ENCODE measurements at places on chromosomes 5 and 9. TPM values are rescaled to one million over a fixed set of nuclear protein-coding genes. Genes with fewer than 3 reads are reported as not detected.

- DNase-seq: no peak
These were observed 36.7 kb upstream of the TIFAB start for GRCh38 chr5:135488727-135489465.

DNA sequence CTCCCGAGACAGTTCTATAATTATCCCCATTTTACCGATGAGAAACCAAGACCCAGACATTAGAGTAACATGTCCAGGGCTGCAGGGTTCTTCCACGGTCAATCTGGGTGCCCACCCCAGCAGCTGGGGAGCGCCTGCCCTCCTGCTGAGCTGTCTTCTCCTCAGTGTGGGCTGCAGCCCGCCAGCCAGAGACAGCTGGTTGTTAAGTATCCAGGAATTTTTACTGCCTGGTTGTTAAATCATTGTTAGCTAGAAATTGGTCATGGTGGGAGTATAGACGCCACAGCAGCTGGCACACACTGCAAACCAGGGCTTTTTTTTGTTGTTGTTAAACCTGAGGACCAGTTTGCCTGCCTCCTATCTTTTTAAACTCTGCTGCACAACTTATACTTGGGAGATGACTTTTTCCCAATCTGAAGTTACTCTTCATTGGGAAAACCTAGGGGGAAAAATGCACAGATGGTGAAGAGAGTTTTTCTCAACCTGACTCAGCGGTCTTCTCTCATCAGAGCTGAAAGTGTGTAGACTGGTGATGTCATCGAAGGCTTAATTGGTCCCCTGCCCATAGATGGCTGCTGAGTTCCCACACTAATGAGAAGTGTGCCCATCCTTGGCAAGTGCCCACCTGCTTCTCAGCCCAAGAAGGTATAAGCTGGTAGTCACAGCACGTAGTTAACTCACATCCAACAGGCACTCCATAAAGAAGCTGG, 208.6 kb downstream of the DRD1 start:
- DNase-seq: no peak

DNA sequence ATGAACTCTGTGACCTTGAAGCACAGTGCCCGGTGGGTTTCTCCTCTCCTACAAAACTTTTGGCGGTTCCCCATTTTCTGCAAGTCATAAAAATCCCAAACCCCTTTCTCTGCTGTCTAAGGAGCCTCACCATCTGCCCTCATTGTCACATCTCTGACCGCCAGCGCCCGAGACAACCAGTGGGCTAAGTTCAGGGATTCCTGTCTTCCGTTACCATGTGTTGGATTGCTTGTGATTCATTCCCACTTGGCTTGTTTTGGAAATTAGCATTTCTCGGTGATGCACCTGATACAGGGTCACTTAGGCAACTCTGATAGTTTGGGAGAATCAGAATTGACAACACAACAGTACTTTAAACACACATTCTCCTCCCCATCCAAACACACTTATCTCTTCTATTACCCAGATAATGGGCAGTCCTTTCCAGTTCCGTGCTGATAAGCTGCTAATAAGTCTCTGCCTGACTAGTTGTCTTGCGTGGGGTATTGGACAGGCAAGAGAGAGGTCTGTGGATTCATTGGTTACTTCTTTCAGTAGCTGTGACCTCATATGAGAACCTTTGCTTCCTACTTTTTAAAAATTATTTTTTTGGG, 70.0 kb upstream of the KLF4 start:
- DNase-seq: no peak

The SLC34A1 gene
- 190 TPM for polyA plus RNA-seq

GRCh38 chr5:80231243-80231642, 24.6 kb downstream of the SERINC5 start:
- no peak for DNase-seq

DNA sequence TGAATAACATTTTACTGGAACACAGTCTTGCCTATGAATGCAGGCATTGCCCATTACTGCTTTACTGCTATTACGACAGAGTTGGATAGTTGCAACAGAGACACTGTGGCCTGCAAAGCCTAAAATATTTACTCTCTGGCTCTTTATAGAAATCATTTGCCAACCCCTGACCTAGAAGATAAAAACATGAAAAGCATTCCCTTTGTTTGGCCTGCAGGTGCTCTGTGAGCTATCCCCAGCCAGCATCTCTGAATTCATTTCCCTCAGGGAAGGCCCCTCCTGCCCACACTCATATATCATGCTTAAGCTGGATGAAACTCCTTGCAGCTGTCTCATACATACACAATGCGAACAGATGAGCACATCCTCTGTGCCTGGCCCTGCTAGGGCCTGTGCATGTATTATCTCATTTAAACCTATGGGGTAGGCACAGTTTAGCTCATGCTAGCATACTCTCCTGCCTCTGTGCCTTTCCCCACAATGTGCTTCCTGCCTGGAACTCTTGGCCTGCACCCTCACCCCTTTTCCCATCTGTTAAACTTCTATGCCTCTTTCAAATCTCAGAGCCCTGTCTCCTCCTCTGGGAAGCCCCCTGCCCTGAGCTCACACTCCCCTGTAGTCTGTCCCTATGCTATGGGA, 193.1 kb downstream of the PAX5 start:
- no peak for DNase-seq

DNA sequence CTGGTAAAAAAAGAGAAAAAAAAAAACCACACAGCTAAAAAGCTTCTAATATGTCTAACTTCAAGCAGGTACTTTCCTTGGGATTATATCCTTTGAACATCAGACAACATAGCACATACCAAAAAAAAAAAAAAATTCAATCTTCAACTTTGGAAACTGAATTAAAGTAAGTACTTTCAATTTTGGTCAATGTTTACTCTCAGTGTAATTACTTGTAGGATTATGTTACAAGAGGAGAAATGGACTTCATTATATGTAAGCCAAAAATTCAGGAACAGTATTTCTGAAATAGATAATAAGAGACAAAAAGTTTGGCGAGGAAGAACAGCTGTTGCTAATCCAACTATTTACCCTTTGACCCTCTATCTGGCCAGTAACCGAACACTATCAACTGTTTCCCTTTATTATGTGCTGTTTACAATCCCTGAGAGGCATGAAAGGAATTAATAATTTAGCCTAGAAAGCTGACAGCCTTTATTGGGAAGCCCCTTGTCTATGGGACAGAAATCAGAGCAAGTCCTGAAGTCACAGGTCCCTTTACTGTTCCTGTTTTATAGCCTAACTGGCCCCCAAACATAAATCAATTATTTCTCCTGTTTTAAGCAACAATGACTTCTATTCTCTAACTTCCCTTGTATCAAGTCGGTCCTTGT, 46.6 kb downstream of the NR6A1 start:
- no peak for DNase-seq

DNA sequence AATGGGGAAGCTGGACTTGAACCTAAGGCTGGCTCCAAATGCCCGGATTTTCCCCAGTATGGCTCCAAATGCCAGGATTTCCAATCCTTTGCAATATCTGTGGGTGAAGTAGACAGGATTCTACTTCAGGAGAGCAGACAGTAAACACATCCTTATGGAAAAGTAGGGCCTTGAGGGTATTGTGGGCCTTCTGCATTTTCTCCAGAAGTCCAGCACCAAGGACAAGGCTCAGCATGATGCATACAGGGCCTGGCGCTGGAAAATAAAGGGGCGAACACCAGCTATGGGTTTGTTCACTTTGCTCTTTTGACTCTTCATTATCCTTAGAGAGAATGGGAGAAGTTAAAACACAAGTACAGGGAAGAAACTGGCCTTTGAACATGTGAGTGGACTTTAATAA, 347.5 kb downstream of the SEMA5A start:
- DNase-seq: no peak

The LVRN gene
- polyA plus RNA-seq: 0.62 TPM

- peak; percentile 15 for DNase-seq
These were observed 545 bp upstream of the CTSV start for GRCh38 chr9:97039514-97039860.

GRCh38 chr5:8842971-8843551, 702.8 kb downstream of the SEMA5A start:
- no peak for DNase-seq

The CBY3 gene
- polyA plus RNA-seq: 0.28 TPM

The GDA gene
- 0.31 TPM for polyA plus RNA-seq

The IFNA17 gene
- not detected for polyA plus RNA-seq

GRCh38 chr5:39599721-39600431, 175.1 kb upstream of the DAB2 start:
- DNase-seq: no peak

DNA sequence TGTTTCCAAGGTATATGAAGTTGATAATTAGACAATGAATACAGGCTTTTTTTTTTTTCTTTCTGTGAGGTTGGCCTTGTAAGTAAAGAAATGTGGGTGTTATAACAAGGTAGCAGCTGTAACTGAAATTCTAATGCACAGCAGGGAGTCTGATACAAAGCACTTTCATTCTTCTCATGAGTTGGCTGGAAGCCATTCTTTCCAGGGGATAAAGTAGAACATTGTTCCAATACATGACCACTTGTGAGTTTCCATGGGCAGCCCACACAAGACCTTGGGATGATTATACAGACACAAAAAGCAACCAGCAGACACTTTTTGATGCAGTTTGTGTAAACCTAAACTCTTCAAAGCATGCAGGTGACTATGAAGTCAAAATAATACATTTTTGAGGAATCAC, 1785.9 kb upstream of the WWC1 start:
- DNase-seq: no peak
